ENCODE measurements at places on chromosomes 11 and 22.

DNA sequence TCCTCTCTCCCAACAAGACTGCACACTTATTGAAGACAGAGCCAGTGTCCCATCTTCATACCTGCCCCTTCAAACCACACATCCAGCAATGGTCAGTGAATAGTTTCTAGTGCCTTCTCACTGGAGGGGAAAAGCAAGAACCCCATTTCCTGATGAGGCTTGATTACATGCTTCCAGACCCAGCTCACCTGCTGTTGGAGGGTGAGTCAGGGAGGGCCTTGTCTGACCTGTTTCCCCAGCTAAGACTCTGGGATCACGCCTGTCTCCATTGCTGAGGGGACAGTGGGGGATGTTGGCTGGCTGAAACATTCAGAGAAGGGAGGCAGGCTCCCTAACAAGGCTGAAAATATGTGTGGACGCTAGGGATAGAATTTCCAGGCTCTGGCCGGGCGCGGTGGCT, 27.5 kb upstream of the ZDHHC13 start:
- no peak for DNase-seq

GRCh38 chr11:105740164-105740903, 130.5 kb downstream of the GRIA4 start:
- DNase-seq, result no peak

DNA sequence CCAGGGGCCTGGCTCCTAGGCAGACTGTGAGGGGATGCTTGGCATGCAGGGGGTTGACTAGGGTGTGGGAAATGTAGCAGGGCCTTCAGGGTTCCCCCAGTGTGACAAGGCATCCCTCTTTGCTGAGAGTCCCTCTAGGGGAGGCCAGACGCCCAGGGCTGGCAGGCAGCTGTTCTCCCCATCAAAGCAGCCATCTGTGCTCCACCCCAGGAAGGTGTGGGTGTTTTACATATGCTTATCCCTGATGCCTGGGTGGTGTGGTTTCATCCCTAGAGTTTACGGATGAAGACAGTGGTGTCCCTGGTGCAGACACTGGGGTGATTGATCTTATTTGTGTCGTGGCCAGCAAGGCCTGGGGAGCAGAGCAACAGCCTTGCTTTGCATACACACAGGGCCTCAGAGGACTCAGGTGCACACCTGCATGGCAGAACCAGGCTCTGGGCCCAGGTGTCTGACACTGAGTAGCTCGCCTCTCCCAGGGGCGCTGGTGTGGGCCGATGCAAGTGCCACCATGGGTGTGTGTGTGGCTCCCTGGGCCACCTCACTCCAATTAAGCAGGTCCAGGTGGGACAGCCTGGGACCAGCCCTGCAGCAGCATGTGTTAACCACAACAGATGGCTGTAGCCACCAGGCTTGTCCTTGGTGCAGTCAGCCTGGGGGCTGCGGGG, 74.2 kb downstream of the MED15 start:
- DNase-seq, result no peak

DNA sequence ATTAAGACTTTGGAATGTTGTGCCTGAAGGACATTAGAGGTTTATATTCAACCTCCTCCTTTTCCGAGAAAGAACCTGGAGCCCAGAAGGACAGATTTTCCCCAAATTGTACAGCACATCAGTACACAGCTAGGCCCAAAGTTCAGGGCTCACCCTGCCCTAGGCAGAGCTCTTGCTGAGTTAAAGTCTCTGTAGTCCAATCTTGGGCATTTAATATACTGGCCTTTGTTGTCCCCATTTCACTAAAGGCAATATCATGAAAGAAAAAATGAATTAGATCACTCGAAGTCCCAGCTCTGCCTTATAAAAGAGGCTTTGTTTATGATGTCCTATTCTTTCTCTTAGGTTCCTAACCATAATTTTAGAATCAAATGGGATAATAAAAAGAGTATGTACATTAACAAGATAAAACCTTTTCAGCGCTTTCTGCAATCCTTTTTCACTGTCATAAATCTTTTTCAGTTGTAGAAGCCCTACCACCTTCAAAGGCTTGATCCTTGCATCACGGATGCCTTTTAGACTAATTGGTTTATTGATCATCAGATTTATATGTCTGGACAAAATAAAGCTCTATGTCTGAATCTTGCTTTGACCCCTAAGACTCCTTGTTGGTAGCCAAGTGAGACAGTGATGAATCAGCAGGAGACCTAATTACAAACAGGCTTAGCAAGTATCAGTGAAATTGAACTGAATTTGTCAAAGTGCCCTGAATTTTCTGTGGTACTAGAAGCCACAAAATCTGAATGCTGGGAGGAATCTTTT, 39.8 kb downstream of the RELT start:
- DNase-seq, result no peak

DNA sequence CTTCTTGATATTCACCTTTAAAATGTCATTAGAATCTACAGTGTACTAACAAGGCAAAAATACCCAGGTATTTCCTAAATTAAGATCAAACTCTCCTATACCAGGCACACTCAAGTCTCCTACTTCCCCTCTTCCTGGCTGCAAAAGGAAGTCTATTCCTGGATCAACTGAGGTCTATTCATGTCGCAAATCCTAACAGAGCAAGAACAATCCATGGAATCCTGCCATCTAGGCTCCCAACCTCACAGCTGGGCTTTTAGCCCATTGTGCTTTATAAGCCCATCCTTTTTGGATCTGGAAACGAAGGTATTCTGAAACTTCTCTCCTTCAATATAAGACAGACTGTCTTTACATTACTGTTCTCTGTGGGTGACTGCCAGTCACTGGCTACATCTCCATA, 161.8 kb downstream of the SOX6 start:
- no peak for DNase-seq

- DNase-seq, result no peak
Measured at GRCh38 chr22:32818446-32819115, 17.1 kb downstream of the TIMP3 start.

GRCh38 chr11:95577716-95578460, 211.7 kb downstream of the FAM76B start:
- no peak for DNase-seq

DNA sequence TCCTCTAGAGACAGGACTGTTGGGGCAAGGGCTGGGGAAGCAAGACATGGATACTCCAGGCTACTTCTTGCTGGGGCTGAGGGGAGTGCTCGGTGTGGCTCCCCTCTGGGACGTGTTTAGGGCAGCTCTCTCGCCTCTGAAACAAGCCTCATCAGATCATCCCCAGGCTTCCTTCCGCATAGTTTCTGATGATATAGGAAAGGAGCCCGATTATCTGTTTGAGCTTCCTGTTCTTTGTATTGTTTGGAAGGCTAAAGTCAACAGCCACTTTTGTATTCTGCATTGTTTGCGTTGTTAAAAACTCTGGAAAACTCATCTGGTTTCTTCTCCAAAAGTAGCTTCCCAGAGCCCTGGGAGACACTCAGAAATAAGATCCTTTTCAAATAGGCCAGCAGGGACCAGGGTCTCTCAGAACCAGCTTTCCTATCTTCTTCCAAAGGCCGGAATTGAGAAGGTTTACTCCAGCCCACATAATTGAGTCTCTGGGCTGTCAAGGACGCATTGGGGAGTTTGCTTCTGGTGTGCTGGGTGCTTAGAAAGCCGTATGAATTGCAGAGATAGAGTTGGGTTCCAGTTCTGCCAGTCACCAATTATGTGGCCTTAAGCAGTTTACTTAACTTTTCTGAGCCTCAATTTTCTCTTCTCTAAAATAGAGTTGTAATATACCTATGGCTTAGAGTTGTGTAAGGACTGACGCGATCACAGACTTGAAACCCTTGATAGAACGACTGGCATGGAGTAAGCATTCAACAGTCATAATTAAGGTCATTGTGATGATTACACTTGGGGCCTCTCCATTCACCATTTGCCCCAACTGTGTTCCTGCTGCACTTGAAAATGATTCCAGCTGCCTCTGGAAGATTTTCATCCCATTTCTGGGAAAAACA, 19.1 kb downstream of the CD44 start:
- DNase-seq, result no peak

- DNase-seq, result no peak
Measured at GRCh38 chr22:41827671-41828070, 5.2 kb upstream of the SREBF2 start.

DNA sequence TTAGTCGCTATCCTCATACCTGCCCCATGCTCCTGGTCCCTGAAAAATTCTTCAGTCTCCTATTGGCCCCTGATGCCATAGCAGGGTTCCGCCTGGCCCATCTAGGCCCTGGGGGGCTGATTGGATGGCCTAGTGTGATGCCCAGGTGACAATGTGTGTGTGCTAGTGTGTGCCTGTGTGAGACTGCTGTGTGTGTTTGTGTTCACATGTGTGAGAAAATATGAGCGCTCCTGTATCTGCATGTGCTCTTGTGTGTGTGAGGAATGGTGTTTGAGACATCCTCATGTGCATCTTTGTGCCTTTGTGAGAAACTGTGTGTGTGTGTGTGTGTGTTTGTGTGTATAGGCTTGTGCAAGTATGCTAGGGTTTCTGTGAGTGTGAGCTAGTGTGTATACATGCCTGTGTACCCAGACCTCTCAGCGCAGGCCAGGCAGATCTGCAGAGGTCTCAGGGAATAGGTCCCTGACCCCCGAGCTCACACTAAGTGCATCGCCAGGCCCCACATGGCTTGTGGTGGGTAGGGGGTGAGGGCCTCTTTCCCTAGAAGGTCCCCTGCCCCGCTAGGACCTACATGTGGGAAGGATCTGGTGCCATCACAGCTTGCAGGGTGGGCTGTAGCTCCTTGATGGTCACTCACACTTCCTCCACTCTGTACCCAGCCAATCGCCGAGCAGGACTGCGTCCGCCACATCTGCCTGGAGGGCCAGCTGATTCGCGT, 64.6 kb downstream of the OTOG start:
- DNase-seq, result no peak

DNA sequence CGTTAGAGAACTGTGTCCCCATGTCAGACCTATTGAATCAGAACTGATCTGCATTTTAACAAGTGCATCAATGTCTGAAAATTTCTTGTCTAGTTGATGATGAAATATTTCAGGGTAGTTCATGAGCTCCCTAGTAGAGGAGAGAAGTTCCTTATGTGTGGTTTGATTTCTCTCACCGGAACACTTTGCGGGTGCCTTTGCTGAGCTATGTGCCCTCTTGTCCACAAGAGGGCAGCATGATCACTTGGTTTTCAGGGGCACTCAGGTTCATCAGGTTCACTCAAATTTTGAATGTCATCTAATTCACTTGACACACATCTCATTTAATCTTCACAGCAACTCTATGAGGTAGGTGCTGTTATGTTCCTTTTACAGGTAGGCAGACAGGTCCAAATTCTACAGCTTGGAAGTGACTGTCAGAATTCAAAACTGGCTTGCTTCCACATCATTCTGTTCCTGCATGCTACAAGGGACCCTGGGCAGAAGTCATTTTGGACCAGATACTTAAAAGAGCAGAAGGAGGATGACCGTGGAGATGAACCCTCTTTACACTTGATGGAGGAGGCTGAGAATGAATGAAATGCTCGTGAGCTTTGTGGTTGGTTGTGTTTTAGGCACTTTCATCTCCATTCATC, 55.6 kb downstream of the P4HA3 start:
- peak; percentile 54 for DNase-seq

DNA sequence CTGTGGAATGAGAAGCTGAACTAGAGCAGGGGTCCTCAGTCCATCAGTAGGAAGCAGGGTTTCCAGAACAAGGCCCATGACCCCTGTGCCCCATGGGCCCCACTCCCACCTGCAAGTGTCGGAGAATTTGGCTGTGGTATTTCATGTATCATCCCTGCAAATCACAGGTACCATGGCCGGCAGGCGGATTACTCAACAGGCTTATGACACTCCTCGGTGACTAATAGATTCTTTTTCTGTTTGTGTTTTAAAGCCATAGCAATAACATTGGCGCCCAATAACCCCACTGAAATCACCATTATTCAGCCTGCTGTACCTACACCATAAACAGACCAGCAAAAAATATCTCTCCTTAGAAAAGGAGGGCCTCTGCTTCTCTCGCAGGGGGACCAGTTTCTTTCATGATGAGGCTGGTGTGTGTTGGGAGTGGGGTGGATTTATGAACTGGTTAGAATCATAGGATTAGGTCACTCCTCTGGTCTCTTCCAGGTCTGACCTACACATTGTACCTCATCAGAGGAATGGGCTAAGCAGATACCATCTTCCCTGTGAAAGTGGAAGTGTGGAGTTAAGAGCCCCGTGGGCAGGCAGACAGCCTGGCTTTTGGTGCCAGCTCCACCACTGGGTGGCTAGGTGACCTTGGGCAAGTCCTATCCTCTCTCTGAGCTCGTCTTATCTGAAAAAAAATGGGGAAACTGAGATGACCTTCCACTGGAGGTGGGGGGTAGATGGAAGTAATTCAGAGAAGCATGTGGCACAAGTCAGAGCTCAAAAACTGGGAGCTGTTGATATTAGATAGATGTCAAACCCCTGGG, 60.2 kb upstream of the WNT11 start:
- DNase-seq, result no peak

- no peak for DNase-seq
Measured at GRCh38 chr11:26478710-26479109, 93.4 kb downstream of the MUC15 start.

- no peak for DNase-seq
Measured at GRCh38 chr22:19055801-19056200, 66.4 kb downstream of the DGCR2 start.

- DNase-seq, result no peak
Measured at GRCh38 chr11:131498631-131499160, 128.3 kb downstream of the NTM start.

GRCh38 chr22:20298803-20299745, 20.8 kb downstream of the DGCR6L start:
- DNase-seq, result no peak

DNA sequence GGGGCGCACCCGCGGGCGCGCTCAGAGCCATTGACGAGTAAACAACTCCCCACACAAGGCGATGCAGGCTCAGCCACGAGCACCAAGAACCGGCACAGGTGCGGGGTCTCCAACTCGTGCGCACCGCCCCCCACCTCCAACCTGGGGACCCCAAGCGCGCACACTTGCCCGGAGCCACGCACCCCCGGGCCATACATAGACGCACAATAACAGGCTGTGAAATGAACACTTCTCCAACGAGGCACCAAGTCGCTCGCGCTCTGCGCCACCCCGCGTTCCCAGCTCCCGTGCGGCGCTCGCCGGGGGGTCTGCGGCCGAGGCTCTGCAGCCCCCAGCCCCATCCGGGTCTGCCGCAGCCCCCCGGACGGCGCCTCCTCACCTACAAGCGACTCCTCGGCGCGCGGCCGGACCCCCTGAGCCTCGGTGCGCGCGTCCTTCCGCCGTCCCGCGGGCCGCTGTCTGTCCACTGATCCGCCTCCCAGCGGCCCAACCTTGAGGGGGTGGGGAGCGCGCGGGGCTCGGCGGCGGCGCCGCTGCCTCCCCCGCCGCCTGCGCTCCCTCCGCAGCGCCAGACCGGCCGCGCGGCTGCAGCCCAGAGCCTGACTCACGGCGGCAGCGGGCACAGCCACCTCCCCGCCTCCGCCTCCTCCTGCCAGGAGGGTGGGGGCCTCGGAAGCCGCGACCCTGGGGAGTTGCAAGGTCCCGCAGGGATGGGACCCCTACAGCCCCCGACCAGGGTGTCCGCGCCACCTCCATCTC, 1.6 kb downstream of the IFITM10 start:
- no peak for DNase-seq

GRCh38 chr11:113022262-113022661, 61.0 kb downstream of the NCAM1 start:
- no peak for DNase-seq

DNA sequence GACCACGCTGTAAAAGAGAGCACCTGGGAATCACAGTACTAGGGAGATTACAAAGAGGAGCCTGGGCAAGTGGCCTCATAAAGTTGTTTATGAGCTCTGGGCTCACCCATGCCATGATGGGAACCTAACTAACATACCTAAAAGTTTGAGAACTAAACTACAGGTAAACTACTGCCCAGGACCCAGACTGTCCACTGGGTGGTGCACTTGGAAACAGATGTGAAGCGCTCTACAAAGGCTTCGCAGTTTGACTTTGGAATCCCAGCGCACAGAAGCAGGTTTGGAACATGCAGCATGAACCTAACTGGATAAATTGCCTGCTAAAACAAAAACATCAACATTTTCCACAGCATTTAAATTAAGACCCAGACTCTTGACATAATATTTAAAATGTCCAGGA, 418.6 kb downstream of the FAM181B start:
- DNase-seq, result no peak

Data from cerebellar nuclear complex (tissue), 1 donor.